GM23248 (cell line): ENCODE measurements at places on chromosomes 12 and 14.

DNA sequence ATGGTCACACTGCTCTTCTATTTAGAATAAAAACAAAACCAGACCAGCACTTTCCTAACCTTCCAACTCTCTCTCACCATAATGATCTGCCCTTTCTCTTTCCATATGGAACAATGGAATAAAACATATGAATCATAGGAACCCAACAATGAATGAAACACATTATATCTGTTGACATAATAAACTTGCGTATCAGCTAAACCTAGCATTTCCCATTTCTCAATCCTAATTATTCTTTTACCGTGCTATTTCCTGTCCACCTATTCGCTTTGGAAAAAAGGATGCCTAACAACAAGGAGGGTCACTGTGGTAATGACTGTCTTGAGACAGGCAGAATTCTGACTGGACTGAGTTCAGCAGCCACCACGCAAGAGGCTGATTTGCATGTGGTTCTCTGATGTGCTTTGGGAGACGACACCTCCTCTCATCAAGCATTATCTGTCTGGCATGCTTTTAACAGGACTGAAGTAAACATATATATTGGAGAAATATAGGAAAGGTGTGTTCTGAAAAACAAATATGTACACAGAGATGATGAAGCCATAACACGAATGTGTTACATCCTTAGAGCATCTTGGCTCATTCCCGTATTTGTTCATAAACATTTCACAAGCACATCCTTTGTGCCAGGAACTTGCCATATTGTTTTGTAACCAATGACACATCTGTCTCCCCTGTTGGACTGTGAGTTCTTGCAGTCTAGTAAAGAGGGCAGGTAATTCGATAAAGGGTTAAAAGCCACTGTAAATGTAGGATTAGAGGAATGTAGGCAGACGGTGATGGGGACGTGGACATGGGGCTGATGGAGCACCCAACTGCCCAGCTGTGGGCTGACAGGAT lies 87.7 kb downstream of the PTPRB start:
- DNase-seq: peak; percentile 9

DNA sequence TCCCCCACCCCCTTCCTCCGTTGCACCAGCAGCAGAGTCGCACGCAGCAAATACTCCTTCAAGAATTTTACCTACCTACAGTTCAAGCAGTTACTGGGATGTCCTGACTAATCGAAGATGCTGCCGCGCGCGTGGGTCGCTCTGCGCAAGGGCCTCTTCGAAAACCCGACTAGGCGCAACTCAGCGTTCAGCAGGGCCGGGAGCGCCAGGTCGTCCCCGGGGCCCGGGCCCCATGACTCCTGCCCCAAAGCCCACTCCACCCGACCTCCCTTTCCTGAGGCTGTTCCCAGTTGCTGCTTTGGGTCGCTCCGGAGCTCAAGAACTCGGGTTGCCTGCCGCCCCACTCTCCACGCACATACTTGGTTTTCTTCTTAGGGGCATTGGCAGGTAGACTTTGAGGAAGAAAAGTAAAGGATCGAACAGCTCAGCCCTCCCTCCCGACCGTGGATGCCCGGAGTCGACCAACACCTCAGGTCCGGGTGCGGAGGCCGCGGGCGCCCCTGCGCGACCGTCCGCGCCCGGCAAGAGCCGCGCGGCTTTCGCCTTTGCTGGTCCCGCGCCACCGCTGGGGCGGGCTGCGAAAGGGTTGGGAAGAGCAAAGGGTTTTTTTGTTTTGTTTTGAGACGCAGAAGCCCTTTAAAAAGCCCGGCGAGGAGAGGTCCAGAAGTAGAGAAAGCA lies 1.9 kb downstream of the BMP4 start:
- DNase-seq: peak; percentile 46

- no peak for DNase-seq
These were observed 4.7 kb upstream of the LRP10 start for GRCh38 chr14:22866874-22867273.

- no peak for DNase-seq
These were observed 32.2 kb downstream of the NOC4L start for GRCh38 chr12:132176385-132176919.
